ENCODE measurements at places on chromosomes 4 and X.

GRCh38 chr4:182716192-182716591, 201.0 kb downstream of the DCTD start:
- no peak for DNase-seq

- peak; percentile 48 for DNase-seq
Observed at GRCh38 chr4:1711571-1712215, 426 bp downstream of the SLBP start.

- no peak for DNase-seq
Observed at GRCh38 chr4:114226968-114227760, 247.7 kb upstream of the ARSJ start.

GRCh38 chrX:150543230-150544155, 24.9 kb upstream of the MTM1 start:
- peak; percentile 58 for DNase-seq

GRCh38 chr4:67604749-67605148, 46.2 kb downstream of the STAP1 start:
- no peak for DNase-seq

- DNase-seq: no peak
Observed at GRCh38 chr4:33930497-33930896, 2313.8 kb downstream of the ARAP2 start.

DNA sequence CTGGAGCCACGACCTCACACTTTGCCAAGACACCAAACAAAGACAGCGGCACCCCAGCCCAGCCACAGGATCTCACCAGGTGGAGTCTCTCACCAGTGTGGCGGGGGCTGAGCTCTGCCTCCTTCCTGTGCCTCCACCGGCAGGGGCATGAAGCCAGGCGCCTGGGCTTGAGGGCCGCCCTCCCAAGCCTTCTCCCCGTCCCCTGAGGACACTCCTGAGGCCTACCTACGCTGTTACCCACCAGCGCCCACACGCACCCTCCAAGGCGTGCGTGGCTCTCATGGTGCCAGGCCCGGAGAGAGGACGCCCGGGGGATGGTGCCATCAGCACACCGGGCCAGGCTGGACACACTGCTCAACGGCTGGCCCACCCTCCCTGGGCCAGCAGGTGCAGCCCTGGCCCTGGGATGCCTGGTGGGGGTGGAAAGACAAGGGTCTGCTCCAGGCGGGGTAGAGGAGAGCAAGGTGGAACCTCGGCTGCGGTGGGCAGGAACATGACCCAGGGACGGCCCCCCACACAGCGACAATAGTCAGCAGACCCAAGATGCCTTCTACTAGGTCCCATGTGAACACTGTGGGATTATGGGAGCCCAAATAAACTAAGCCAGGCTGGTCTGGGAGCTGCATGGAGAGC, 22.1 kb downstream of the NELFA start:
- DNase-seq: no peak

- DNase-seq: no peak
Observed at GRCh38 chr4:70741867-70742658, 20.3 kb downstream of the RUFY3 start.

DNA sequence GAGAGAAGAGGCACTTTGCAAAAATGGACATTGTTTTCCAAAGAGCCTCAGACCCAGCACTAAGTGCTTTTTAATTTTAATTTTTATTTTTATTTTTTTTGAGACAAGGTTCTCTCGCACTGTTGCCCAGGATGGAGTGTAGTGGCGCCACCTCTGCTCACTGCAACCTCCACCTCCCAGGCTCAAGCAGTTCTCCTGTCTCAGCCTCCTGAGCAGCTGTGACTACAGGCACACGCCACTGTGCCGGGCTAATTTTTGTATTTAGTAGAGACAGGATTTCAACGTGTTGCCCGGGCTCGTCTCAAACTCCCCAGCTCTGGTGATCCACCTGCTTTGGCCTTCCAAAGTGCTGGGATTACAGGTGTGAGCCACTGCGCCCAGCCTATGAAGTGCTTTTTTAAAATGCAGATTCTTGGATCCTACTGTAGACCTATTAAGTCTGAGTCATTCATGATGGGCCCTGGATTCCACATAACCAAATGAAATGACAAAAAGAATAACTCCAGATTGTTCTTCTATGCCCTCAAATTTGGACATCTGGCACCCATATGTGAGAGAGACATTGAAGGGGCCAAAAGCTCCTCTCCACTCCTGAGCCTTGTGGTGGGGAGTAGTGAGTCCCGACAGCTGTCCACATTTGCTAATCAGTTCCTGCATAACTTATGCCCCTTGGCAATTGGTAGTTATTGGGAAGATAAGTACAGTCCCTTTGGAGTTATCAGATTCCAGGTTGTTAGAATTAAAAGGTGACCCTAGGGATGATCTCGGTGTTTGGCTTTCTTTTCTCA, 3.6 kb downstream of the NOCT start:
- DNase-seq: no peak

GRCh38 chr4:159160242-159160641, 57.4 kb downstream of the RAPGEF2 start:
- DNase-seq: no peak
